ENCODE measurements at places on chromosomes 5 and 9. TPM values are rescaled to one million over a fixed set of nuclear protein-coding genes. Genes with fewer than 3 reads are reported as not detected.

The CCDC183 gene
- total RNA-seq: not detected

The RASEF gene
- total RNA-seq: 11.8 TPM

The IL13 gene
- total RNA-seq: not detected

The LCN9 gene
- not detected for total RNA-seq

DNA sequence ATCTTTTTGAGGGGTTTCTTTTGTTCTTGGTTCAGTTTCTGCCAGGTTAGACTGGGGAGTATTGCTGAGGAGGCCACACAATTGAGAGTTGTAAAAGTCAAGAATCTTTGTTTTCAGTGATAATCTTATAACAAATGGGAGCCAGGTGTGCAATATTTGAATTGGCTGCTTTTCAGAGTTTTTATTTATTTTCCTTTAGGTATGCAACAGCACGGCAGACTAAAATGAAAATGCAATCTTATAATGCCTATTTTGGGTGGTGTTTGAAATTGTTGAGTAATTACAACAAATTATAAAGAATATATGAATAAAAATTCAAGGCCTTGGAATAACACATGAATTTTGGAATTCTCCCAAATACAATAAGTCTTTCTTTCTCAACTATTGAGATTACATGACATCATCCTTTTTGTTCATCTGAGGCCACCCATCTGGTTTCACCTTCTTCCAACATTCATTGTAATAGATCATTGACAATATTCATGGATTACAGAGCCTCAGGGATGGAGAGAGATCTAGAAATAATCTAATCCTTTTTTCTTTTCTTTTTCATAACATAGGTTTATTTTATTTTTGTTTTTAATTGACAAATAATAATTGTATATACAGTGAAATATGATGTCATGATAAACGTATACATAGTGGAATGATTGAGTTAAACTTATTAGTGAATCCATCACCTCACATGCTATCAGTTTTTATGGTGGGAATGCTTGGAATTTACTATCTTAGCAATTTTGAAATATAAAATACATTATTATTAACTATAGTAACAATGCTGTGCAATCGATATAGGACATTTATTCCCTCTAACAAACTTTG is 1061.0 kb downstream of the NR2F1-AS1 start:
- DNase-seq: no peak

- no peak for DNase-seq
Observed at GRCh38 chr9:135156525-135157510, 69.3 kb downstream of the OLFM1 start.

DNA sequence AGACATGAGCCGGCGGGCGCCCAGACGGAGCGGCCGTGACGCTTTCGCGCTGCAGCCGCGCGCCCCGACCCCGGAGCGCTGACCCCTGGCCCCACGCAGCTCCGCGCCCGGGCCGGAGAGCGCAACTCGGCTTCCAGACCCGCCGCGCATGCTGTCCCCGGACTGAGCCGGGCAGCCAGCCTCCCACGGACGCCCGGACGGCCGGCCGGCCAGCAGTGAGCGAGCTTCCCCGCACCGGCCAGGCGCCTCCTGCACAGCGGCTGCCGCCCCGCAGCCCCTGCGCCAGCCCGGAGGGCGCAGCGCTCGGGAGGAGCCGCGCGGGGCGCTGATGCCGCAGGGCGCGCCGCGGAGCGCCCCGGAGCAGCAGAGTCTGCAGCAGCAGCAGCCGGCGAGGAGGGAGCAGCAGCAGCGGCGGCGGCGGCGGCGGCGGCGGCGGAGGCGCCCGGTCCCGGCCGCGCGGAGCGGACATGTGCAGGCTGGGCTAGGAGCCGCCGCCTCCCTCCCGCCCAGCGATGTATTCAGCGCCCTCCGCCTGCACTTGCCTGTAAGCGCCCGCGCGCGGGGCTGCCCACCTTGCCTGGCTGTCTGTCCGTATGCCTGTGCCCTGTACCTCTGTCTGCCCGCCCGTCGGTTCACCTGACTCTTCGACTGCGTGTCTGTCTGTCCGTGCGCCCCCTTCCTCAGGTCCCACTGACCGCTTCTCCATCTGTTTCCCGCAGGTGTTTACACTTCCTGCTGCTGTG is 412 bp downstream of the FGF18 start:
- no peak for DNase-seq

GRCh38 chr9:89356782-89357181 is 38.5 kb downstream of the SECISBP2 start:
- no peak for DNase-seq

- DNase-seq: no peak
Observed at GRCh38 chr5:146366904-146367303, 28.3 kb downstream of the POU4F3 start.

DNA sequence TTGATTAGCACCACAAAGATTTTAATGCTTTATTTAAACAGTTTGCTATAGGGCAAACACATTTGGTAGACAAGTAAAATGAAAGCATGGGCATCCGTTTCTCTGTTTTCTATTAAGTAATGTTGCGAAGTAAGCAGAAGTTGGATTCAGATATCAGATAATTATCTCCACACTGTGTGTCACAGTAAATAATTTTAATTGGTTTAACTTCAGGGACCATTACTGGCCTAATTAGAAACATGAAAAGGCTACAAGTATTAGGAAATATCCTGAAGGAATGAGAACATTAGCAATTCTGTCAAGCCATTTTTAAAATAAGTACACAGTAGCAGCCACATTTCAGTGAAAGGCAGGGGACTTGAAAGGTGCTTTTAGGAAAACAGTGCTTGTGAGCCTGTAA is 975.4 kb downstream of the NR2F1-AS1 start:
- no peak for DNase-seq

DNA sequence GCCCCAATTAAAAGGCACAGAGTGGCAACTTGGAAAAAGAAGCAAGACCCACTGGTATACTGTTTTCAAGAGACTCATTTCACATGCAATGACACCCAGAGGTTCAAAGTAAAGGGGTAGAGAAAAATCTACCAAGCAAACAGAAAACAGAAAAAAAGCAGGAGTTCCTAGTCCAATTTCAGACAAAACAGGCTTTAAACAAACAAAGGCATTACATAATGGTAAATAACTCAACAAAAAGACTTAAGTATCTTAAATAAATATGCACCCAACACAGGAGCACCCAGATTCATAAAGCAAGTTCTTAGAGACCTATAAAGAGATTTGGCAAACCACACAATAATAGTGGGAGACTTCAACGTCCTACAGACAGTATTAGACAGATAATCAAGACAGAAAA is 215.8 kb downstream of the SLCO4C1 start:
- no peak for DNase-seq

DNA sequence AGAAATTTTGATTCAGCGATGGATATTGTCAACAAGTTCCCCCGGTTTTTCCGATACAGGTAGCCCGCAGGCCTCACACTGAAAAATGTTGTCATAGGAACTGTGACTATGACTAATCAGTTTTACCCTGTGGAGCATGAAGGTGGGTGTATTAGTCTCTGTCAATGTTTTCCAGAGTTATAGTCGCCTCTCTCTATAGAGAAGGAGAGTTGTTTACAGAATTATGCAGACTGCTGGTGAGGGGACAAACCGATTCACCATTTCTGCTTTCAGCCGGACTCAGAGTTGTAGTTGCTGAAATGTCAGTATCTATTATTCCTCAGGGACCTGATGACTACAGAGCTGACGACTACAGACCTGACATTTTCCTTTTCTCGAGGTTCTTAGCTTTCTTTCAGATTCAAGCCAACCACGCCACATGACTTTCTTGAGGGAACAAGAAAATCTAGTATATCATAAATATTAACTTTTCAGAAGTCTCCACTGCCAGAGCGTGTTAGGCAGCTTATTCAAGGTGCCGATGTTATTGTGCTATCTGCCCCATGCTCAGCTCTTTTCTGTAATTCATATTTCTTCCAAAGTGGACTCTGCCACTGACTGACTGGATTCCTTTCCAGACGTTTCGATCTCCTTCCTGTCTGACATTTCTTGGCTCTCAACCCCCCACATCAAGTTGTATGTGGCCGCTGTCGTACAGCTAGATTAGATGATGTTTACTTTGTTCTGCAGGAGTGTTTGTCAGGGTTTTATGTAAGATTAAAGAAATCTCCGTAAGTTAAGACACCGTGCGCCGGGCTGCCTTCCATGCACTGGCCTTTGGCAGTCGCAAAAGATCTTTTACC is 178.1 kb downstream of the FGF1 start:
- DNase-seq: no peak

- no peak for DNase-seq
Observed at GRCh38 chr5:41648996-41649395, 138.6 kb upstream of the PLCXD3 start.

DNA sequence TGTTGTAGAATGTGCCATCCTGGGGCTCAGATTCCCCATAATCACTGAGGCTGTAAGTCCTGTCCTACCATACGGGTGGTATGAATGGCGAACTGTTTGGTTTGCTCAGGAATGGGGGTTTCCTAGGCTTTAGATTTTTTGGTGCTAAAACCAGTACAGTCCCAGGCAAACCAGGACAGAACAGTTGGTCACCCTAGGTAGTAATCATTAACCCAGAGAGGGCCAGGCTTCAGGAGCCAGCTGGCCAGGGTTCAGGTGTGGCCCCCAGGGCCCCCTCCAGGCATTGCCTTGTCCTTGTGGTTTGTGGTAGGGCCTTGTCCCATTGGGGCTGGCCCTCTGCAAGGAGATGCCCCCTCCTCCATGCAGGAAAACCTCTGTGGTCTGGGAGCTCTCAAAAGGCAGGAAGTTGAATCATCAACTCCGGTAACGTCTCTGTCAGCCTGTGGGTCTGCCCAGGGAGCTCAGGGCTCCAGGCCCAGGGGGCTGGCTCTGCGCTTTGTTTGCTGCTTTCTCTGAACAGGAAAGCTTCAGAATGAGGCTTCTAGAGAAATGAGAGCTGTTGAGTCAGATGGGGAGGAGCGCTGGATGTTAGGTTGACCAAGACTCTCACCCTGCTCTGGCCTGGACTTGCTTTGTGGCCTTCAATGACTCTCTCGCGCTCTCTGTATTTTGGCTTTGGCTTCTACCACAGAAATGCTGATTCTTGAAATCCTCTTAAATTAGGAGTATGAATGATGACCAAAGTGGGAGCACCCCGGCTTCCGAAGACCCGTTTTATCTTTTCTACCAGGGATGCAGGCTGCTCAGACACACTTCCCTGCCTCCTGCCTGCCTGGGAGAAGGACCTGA is 22.2 kb upstream of the JADE2 start:
- no peak for DNase-seq

- DNase-seq: no peak
Observed at GRCh38 chr5:135553688-135554462, 18.1 kb upstream of the NEUROG1 start.

Data from esophagus squamous epithelium (tissue), 5 donors.